SJCRH30 (cell line): ENCODE measurements at places on chromosomes 7 and 10. TPM values are rescaled to one million over a fixed set of nuclear protein-coding genes. Genes with fewer than 3 reads are reported as not detected.

DNA sequence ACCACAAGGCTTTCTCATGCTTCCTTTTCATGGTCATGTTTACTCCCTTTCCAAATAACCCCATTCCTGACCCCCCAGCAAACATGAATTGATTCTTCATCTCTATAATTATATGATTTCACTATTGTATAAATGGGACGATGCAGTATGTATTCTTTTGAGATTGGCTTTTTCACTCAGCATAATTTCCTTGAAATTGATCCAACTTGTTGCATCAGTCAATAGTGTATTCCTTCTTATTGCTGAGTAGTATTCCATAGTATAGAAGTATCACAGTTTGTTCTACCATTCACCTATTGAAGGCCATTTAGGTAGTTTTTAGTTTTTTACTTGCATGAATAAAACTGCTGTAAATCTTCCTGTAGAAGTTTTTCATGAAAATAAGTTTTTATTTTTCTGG is 264.7 kb downstream of the BAMBI start:
- H3K27me3 ChIP-seq = no peaks in the 10 kb centered on the region
- DNase-seq = no peak
- peaks cover 9% of the 10 kb centered on the region; the same call in 1 of the 2 replicates for H3K4me1 ChIP-seq

- no peak overlapping the region for H3K27ac ChIP-seq
- no peak overlapping the region for H3K4me3 ChIP-seq
- peak; percentile 22 for DNase-seq
- H3K4me1 ChIP-seq = no peaks in the 10 kb centered on the region
- H3K27me3 ChIP-seq = no peaks in the 10 kb centered on the region
- no peaks in the 10 kb centered on the region for H3K36me3 ChIP-seq
Observed at GRCh38 chr7:54858008-54858692, 99.1 kb upstream of the SEC61G start.

DNA sequence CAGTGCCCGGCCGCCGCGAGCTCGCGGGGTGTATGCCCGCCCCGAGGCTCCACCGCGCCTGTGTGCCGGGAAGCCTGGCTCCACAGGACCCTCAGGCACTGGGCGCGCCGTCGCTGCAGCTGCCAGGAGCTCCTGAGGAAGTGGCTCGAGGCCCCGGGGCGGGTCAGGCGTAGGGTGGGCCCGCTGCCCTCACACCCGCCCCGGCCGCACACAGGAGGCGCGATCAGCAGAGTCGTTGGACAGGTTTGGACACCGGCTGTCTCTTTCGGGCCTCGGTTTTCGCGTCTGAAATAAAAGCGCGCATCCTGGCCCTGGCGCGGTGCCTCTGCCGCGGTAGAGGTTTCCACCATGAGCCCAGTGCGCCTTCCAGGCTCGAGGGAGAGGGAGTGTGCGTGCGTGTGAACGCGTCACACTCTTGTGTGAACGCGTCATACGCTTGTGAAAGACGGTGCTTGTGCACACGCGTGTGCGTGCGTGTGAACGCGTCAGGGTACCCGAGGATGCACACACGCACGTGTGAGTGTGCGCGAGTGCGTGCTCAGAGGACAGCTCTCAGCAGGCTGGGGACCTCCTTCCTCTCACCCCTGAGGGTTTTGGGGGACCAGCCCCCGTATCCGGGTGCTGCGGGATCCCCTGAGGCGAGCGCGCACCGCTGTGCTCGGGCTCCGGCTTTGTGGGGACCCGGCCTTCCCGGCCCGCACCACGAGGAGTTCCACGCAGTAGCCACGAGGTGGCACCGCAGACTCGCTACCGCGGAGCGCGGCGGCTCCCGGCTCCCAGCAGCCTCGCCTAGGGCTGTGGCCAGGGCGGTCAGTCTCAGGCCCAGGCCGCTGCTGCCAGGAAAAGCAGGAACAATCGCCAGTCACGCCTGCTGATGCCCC is 83.8 kb downstream of the BMS1 start:
- H3K36me3 ChIP-seq = no peaks in the 10 kb centered on the region
- H3K4me1 ChIP-seq = no peaks in the 10 kb centered on the region
- H3K27me3 ChIP-seq = no peaks in the 10 kb centered on the region
- no peak overlapping the region for H3K4me3 ChIP-seq
- DNase-seq = peak; percentile 7
- H3K27ac ChIP-seq = no peak overlapping the region

The TMEM178B gene
- total RNA-seq = 0.63 and 0.73 TPM in 2 replicates

- H3K36me3 ChIP-seq = no peaks in the 10 kb centered on the region
- peak overlapping the region; percentile 58 for H3K27ac ChIP-seq
- peaks cover 24% of the 10 kb centered on the region for H3K4me1 ChIP-seq
- H3K4me3 ChIP-seq = no peak overlapping the region
Observed at GRCh38 chr7:18778594-18778993, 283.0 kb downstream of the HDAC9 start.

The SGPL1 gene
- total RNA-seq = 37.9 and 41.4 TPM in 2 replicates

The AASS gene
- total RNA-seq = 43.4 and 50.4 TPM in 2 replicates

The SPDYE2B gene
- total RNA-seq = not detected in 2 replicates

The ZPBP gene
- not detected in 2 replicates for total RNA-seq

The POU6F2 gene
- not detected in 2 replicates for total RNA-seq

The SAMD9 gene
- 4.9 and 6.0 TPM in 2 replicates for total RNA-seq

The LIPF gene
- total RNA-seq = not detected in 2 replicates

DNA sequence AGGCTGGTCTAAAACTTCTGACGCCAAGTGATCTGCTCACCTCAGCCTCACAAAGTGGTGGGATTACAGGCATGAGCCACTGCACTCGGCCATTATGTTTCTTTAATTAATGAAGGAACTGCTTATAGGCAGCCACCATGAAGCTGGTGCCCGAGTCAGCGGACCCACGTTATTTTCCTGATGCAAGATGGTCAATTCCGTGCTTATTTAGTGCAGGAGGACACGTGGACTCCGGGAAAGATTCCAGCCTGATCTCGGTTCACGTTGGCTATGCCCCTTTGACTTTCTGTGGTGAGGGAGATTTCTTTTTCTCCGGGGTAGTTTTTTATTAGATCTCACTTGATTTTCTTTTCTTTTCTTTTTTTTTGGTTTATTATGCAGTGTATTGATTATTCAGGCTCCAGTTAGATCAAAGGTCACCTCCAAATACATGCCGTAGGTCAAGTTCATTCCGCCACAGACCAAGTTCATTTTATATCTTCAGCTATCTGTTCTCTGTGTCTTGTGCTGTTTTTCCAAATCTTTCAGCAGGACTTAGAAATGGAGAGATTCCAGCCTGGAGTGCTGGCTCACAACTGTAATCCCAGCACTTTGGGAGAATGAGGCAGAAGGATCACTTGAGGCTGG is 8.3 kb downstream of the CAMK1D start:
- no peak overlapping the region for H3K4me3 ChIP-seq
- no peak overlapping the region for H3K27ac ChIP-seq
- no peak for DNase-seq
- H3K27me3 ChIP-seq = no peaks in the 10 kb centered on the region

DNA sequence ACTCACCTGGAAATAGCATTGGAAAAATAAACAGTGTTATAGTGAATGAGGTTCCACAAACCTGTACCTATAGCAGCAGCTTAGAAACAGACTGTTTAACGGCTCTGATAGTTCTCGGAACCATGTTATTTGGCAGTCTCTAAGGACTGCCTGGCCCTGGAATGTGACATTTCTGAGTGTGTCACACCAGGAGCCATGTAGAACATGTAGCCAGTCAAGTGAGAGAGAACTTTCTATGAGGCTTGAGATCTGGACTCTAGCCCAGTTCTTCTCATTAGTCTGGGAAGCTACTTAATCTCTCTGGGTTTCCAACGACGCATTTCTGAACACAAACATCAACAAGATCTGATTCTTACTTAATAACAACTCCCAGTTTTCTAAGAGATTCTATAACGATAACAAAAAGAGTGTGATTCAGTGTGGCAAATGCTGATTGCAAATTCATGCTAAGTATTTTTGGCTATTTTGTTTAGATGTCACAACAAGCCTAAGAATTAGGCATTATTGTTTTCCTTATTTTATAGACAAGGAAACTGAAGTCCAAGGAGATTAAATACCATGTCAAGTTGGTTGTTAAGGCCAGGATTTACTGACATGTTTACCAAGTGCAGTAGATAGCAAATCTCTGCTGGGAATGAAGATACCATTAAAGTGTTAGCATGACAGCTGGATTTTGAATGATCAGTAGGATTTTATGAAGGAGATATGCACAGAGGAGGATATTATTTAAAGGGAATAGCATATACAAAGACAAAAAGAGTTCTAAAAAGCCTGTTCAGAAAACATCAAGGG is 47.2 kb downstream of the APBB1IP start:
- H3K4me1 ChIP-seq = no peaks in the 10 kb centered on the region
- H3K36me3 ChIP-seq = no peaks in the 10 kb centered on the region
- no peak for DNase-seq
- H3K4me3 ChIP-seq = no peak overlapping the region
- H3K27ac ChIP-seq = no peak overlapping the region

DNA sequence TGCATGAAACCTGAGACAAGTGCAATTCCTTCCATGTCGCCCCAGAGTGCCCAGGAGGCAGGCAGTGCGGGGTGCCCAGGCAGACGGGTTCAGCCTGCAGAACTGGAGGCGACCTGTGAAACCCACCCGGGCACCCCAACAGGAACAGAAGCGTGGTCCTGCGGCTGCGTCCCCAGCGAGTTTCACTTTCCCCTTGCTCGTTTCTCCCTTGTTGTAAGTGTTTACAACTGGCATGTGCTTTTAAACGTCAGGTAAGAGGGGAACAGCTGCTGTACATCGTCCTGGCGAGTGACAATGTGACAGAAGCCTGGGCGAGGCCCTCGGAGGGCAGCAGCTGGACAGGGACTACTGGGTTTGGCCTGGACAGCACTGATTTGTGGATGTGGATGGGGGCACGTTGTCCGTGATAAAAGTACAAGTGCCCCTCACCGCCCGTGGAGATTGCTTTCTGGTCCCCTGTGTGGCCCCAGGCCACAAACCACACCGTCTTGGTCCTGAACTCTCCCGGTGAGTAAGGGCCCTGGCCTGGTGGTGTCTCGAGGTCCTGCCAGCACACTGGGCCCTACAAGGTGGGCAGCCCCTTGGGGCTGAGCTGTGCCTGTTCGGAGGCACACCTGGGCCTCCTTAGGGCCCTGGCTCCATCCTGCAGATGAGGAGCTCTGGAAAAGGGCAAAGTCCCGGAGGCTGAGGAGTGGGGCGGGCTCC is 4.0 kb downstream of the VENTX start:
- no peak for DNase-seq
- H3K4me1 ChIP-seq = no peaks in the 10 kb centered on the region
- no peak overlapping the region for H3K27ac ChIP-seq

DNA sequence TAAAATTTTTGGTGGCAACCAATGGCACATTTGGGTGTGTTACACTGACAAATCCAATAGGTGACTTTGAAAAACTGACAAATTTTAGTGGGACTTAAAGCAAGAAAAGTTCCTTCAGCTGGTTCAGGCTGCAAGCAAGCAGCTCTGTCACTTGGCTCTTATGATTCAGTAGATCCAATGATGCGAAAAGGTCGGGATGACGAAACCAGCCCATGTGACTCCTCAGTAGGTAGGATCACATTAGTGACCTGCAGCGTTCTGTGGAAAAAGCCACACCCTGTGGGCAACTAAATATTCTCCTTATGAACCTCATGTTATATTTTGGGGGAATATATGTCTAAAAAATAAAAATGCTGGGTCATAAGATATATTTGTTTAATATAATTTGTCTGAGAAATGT is 13.3 kb upstream of the TSGA13 start:
- no peak overlapping the region for H3K27ac ChIP-seq
- H3K4me3 ChIP-seq = no peak overlapping the region
- DNase-seq = no peak

- H3K4me1 ChIP-seq = peaks cover 4% of the 10 kb centered on the region; the same call in 1 of the 2 replicates
- no peak overlapping the region for H3K4me3 ChIP-seq
- no peaks in the 10 kb centered on the region for H3K27me3 ChIP-seq
- H3K27ac ChIP-seq = no peak overlapping the region
- H3K36me3 ChIP-seq = no peaks in the 10 kb centered on the region
Observed at GRCh38 chr7:41005374-41005901, 697.5 kb downstream of the INHBA start.

The MAPK8 gene
- total RNA-seq = 56.8 and 58.7 TPM in 2 replicates

DNA sequence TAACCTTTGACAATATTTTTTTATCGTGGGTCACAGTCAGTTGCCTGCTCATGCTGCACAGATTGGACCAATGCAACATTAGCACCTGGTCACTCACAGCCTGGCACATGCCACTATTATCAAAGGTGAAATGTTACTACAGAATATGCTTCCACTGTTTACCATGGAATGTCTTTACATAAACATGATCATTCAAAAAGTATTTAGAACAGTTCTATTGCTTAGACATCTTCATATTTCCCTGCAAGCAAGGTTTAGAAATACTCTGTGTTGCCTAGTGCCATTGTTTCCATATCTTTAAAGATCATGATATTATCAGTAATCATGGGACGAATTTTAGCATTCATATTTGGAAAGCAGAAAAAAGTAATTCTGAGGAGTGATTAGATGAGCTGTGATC is 179.9 kb upstream of the CHRM2 start:
- H3K4me3 ChIP-seq = no peak overlapping the region
- no peaks in the 10 kb centered on the region; the same call in 1 of the 2 replicates for H3K27me3 ChIP-seq
- no peaks in the 10 kb centered on the region for H3K36me3 ChIP-seq
- H3K4me1 ChIP-seq = no peaks in the 10 kb centered on the region
- DNase-seq = no peak

GRCh38 chr10:61376377-61376776 is 76.8 kb downstream of the TMEM26 start:
- H3K36me3 ChIP-seq = no peaks in the 10 kb centered on the region
- H3K27me3 ChIP-seq = no peaks in the 10 kb centered on the region
- no peak overlapping the region for H3K4me3 ChIP-seq
- H3K27ac ChIP-seq = no peak overlapping the region
- H3K4me1 ChIP-seq = no peaks in the 10 kb centered on the region
- no peak for DNase-seq

DNA sequence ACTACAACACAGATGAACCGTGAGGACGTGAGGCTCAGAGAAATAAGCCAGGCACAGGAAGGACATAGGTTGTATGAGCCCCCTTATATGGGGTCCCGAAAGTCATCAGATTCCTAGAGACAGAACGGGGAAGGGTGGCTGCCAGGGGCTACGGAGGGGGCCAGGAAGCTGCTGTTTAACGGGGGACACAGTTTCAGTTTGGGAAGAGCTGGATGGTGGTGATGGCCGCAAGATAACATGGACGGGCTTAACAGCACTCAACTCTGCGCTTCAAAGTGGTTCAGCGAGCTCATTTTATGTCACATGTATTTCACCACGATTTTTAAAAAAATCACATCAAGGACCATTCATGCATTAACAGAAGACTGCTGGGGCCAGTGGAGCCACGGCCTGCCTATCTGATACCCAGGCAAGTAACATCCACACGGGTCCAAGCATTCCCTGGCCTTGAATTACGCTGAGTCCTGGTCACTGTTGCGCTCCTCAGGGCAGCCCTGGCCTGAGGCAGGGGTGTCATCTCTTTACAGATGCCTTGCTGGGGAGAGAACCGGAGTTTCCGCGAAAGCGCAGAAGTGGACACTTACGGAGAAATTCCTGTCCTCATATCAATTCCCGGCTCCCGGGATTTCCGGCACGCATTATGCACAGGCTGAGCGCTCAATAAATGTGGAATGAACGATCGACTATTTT is 1.5 kb downstream of the CARD11 start:
- no peak overlapping the region for H3K27ac ChIP-seq
- no peak overlapping the region for H3K4me3 ChIP-seq
- no peaks in the 10 kb centered on the region for H3K27me3 ChIP-seq
- H3K4me1 ChIP-seq = no peaks in the 10 kb centered on the region
- H3K36me3 ChIP-seq = no peaks in the 10 kb centered on the region
